ENCODE measurements at places on chromosomes 6 and 20.

GRCh38 chr6:39617026-39617425 lies 108.2 kb downstream of the KIF6 start:
- no peak for DNase-seq

DNA sequence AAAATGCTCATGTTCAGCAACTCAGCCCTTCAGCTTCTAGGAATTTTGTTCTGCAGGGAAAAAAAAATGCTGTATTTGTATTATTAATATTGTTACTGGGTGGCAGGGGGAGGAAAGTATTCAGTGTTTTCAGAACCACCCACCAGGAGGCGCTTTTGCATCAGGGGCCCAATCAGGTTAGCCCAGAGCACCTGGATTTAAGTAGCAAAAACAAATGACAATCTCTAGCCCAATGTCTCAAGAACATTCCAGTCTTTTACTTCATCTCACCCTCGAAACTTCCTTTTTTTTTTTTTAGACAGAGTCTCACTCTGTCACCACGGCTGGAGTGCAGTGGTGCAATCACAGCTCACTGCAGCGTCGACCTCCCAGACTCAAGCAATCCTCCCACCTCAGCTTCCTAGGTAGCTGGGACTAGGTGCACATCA lies 635 bp upstream of the C20orf203 start:
- peak; percentile 64 for DNase-seq

DNA sequence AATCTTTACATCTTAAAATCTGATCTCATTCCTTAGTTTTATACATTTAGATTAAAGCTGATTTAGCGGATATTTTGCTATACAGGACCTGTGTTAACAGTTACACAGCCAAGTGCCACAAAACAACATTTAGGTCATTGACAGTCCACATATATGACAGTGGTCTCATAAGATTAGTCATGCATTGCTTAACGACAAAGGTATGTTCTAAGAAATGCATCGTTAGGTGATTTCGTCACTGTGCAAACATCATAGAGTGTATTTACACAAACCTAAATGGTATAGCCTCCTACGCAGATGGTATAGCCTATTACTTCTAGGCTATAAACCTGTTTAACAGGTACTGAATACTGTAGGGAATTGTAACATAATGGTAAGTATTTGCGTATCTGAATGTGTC lies 21.6 kb downstream of the ADGRG6 start:
- DNase-seq: peak; percentile 30

DNA sequence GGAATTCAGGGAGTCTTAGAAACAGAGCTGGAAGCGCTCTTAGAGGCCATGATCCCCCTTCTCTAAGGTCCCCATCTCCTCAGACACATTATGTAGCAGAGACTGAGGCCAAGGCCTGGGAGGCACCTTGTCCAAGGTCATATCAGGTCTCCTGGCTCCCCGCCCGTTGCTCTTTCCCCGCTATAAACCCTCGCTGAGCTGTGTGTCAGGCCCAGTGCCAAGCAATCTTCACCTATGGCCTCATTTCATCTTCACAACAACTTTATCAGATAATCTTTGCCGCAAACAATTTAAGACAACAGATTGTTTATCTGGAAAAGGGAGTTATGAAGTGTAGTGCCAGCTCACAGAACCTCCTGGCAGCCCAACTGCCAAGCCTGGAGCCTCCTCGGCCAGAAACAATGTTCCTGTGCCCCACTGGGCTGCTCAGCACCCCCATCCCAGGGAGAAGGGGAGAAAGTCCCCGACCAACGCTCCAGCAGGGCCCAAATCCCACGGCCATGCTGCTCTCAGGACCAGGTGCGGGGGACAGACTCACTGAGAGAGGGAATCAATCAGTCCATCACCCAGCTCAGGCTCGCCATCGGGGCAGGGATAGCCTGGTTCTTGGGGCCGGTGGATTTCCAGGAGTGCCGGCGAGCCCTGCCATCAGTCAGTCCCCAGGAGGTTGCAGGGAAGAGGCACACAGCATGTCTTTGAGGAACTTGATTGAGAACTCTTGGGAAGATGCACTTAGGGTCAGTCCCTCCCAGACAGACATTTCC lies 16.9 kb upstream of the FANCE start:
- DNase-seq: no peak

GRCh38 chr6:44074439-44074812 lies 52.8 kb downstream of the MRPL14 start:
- DNase-seq: peak; percentile 90

- peak; percentile 23 for DNase-seq
These were observed 22.2 kb downstream of the RREB1 start for GRCh38 chr6:7129784-7130569.

DNA sequence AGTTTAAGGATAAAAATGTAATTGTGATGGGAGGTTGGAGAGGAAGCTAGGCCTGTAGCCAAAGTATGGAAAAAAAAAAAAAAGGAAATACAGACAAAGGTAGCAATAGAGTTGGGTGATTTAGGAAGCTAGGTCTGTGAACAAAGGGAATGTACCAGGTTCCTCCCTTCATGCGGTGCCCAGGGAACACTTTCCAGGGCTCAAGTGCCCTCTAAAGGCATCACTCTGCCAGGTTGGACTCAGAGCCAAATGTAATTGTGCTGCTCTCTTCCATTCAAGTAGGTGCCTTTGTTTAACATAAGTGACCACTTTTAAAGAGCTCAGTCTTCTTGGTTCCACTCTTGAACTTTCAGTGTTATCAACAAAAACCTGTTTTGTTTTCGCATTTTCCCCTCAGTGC lies 159.7 kb upstream of the AHI1 start:
- no peak for DNase-seq

DNA sequence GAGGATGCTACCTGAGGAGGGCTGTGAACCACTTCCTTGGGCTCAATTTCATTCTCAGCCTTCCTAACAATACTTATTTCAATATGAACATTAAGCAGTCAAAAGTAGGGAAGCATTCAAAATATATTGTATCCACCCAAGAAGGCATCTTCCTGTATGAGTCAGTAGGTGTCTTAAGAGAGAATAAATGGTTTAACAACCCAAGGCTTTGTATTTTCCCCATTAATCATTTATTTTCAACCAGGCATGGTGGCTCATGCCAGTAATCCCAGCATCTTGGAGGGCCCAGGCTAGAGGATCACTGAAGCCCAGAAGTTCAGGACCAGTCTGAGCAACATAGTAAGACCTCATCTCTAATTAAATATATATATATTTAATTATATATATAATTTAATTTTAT lies 74.5 kb upstream of the MARCKS start:
- DNase-seq: peak; percentile 75

DNA sequence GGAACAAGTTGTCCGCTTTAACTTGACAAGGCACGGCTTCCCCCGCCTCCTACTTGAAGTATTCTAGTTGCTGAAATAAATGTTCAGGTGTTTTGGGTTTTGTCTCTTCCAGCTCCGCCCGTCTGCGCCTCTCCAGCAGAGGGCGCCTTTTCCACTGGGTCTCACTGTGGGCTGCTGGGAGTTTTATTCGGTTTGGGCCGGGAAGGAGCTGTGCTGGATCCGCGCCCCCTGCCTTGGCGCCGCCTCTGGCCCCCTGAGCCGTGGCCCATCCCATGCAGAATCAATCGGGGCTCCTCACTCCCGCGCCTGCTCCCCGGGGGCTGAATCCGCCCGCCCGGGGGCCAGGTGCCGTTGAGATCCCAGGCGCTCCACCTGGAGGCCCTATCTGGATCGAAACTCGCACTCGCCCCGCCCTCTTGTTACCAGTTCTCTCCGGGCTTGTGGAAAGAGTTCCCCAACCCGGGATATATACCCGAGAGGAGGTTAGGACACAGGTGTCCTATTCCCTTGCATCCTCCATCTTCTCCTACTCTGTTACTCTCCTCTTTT lies 51.0 kb upstream of the TCF21 start:
- DNase-seq: peak; percentile 64

- no peak for DNase-seq
These were observed 34.4 kb downstream of the CBFA2T2 start for GRCh38 chr20:33524261-33524660.

DNA sequence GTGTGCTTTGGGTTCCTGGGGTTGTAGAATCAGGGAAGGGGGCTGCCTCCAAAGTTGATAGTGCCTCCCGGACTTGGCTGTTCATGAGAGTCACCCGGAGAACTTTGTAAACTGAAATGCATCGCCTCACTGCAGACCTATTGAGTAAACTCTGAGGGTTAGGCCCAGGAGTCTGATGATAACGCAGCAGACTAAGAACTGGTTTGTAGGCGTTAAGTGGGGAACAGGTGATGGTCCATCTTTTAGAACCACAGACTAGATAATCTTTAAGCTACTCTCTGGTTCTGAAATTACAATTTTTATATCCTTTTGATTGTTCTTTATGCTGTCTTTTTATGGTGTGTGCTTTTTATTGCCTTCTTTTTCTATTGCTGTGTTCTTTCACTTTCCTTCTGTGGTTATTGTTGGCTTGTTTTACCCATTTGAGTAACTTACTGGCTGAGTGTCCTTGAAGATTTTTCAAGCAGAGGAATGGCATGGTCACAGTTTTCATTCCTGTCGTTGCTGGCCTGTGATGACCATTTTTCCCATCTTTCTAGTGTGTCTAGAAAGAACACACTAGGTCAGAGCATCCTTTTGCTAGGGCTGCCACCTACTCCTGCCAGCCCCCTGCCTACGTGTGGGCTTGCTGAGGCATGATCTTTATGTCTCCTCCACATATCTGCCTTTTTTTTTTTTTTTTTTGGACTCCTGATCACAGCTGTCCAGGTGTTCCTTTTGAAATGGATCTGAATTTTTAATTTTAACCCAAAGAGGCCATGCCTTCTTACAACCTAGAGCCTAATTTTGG lies 30.9 kb downstream of the LRRC1 start:
- DNase-seq: no peak

Measured in kidney tubule cell (primary cell).